Vagina (tissue), 2 donors: ENCODE measurements at places on chromosomes 1 and 21.

DNA sequence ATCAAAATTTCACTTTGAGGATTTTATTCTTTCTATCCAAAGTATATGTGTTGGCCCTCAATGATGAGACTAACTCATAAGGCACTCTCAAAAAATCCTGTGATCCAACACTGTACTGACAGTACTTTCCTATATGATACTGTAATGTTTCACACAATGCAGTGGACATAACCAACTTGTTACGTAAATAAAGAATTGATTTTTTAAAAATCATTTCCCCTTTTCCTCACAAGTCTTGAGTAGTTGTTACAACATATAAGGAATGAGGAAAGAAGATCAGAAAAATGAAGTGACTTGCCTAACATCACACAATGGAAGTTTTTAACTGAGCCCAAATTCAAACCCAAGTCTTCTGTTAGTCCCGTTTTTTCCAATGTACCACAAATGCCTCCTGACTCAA is 17.2 kb downstream of the PTP4A2 start:
- DNase-seq = no peak

DNA sequence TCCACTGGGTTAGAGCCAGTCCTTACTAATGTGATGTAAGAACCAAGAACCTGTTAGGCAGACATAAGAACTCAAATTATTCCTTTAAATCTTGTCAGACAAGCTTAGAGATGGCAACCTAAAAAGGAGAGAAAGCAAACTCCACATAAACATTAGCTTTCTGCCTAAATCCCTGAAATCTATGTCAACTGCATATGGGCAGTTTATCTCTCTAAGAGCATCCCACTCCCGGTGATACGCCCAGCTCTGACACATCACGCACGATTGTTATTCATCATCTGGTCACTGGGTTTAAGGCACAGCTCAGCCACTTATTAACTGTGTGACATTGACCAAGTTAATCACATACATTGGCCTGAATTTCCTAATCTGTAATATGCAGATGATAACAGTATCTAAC is 323.7 kb downstream of the HHIPL2 start:
- DNase-seq = no peak

- no peak for DNase-seq
Observed at GRCh38 chr1:38009088-38009840, 3.3 kb upstream of the UTP11 start.

- DNase-seq = no peak
Observed at GRCh38 chr1:61935516-61935915, 193.2 kb downstream of the PATJ start.

DNA sequence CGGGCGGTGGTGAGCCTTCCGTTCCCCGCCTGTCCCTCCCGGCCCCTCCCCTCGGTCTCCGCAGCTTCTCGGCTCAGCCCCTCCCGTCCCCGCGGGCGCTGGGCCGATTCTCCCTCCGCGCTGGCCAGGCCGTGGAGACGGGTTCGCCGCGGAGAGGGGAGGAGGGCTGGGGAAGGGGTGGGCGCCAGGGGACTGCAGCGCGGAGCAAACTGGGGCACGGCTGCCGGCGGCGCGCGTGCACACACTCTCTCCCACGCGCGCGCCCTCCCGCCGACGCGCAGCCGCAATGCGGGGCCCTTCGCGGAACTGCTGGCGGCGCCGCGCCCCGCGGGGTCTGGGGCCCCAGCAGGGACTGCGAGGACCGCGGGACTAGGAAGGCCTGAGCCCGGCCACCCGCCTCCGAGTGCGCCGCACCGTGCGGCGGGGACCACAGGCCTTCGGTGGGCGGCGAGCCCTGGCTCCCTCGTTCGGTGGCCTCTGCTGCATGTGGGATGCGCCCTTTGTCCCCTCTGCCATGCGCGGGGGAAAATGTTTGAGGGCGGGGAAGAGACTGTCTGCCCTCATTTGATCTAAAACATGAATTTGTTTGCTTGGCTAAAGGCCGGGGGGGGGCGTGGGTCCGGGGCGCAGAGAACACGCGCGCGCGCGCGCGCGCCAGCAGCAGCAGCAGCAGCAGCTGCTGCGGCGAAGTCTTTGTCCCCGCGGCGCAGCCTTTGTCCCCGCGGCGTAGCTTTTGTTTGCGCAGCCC is 90.7 kb upstream of the VAMP3 start:
- DNase-seq = no peak

GRCh38 chr1:219876798-219877209 is 51.6 kb downstream of the SLC30A10 start:
- DNase-seq = no peak

GRCh38 chr1:234175363-234175762 is 197.9 kb upstream of the COA6 start:
- DNase-seq = no peak

- DNase-seq = no peak
Observed at GRCh38 chr1:207740207-207740606, 11.6 kb upstream of the CD46 start.

DNA sequence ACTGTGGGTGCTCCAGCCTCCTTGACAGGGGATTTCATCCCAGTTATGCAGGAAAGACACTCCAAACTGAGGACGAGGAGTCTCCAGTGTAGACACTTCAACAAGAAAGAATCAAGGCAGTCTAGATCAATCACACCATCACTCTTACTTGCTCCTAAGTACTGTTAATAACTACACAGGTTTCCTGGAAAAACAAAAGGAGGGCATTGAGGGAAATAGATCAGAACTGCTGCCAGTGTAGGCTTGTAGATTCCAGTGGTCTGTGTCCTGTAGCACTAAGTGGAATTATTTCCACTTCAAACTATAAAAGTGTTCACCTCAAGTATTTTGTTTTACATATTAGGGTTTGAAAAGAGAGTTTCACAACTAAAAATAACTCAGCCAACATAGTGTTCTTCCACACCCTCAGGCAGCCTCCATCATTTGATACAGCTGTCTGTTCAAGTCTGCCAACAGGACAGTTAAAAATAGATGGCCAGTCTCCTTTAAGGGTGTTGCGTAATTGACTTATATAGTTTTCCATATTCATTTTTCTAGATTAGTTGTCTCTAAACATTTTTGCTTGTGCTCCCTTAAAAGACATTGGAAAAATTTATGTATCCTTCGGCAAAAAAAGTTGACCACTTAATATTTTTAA is 32.0 kb upstream of the AGL start:
- no peak for DNase-seq

GRCh38 chr21:31128234-31128633 is 90.0 kb upstream of the KRTAP19-8 start:
- no peak for DNase-seq

DNA sequence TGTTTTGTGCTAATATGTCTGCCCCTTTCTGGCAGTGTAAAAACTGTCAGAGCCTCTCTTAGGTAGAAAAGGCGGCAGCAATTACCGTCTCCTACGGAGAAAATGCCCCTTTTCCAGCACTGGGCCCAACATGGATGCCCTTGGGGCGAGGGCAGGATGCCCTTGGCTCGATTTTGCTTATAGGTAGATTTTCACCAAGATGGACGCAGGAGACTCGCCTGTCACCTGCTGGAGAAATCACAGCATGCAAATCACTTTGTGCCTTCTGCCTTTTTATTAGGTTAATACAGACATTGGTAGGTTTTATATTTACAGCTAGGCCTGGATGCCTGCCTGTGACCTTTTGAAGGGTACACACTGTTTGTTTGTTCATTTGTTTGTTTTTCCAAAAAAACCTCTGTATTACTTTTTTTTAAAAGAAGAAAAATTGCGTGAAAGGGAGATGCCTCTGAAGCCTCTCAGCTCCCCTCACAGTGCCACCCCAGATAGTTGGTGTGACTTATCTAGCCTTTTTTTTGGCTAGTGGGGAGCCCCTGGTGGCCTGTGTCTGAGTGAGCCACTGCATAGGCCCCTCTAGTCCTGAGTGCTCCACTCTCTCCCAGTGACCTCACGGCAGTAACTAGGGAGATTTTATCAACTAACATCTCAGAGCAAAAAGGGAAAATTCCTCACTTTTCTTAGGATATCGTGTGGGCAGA is 2.5 kb downstream of the ATP1B1 start:
- DNase-seq = no peak

DNA sequence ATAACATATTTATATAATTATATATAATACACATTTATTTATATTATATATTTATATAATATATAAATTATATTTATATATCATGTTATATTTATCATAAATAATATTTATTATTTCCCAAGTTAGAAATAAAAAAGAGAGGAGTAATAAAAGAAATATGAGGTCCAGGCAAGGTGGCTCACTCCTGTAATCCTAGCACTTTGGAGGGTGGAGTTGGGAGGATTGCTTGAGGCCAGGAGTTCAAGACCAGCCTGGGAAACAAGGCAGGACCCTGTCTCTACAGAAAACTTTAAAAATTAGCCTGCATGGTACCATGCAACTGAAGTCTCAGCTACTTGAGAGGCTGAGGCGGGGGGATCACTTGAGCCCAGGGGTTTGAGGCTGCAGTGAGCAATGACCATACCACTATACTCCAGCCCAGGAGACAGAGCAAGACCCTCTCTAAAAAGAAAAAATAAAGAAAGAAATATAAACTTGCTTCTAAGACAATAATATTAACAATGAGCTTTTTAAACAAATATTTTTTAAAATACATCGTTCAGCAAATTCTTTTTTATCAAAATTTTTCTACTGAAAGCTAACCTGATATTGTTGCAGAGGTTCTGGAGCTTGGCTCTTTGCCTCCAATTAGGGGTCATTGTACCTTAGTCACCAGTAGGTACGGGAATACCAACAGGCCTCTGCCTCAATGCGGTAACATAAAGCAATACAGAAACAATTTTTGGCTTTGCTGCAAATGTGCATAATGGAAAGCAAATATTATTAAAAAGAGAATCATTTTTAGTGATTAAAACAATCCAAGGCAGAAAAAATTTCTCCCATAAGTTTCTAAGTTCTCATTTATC is 290.0 kb downstream of the SETD4 start:
- no peak for DNase-seq

- DNase-seq = no peak
Observed at GRCh38 chr1:176699821-176700220, 236.8 kb downstream of the PAPPA2 start.

GRCh38 chr1:208069317-208069716 is 158.4 kb upstream of the CD34 start:
- no peak for DNase-seq

DNA sequence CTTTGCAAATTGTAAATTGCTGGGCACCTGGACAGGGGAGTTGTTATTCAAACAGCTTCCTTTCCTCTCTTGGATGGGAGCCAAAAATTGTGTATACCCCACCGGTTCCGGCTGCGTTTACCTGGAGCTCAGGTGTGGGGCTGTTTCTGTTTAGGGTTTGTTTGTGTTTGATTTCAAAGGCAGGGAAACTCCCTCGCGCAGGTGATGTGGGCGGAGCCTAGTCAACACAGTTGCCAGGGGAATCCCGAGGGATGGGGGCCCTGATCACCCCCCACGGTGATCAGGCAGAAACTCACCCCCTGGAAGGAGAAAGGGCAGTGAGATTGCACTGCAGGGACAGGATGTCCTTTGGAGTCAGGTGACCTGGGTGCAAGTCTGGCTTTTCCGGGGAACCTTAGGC is 28.3 kb downstream of the CDCP2 start:
- no peak for DNase-seq

DNA sequence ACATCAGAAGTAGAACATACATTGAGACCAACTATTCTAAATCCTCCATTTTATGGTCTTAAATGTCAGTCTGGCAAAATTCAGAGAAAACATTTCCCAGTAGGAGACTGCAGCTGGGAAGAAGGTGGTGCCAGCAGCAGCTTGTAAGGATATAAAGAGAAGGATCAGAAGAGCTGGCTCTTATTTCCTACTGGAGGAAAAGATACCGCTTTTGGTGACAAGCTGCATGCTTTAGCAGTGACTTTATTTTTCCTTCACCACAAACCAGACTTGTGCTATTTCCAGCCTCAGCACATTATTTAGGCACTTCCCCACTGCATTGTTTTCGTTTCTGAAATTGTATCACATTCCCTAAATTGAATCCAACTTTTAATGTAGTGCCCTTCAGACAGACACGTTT is 28.4 kb downstream of the RNF11 start:
- no peak for DNase-seq

DNA sequence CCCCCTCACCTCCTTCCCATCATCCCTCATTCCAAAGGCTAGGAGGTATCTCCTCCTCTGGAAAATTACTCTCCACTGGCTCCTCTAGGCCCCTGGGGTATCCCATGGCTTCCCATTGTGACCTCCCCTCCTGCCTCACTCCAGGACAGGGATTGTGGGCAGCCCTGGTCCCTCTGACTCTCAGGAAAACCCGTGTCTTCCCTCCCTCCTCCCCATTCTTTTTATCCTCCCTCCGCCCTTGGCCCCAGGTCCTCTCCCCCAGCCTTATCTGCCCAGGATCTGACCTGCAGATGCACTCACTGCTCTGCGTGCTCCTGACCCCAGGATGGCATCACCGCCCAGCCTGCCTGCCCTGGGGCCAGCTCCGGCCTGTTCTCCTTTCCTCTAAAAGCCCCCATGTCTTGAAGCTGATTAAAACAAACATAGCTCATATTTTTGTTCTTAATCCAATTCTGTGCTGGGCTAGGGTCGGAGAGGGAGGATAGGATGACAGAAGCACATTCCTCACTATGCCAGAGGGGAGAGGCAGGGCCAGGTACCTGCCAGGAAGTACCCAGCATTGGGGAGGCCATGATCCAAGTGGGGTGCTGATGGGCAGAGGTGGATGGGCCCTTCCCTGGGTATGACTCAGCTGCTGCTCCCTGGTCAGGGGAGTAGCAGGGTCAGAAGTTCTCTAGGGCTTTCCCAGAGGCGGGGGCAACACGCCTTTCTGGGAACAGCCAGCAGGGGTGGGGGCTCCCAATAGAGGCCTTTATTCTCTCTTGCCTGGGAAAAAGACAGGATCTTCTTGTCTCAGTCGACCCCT is 13.8 kb upstream of the UBL4B start:
- DNase-seq = no peak

- DNase-seq = no peak
Observed at GRCh38 chr1:221815660-221816059, 73.8 kb upstream of the DUSP10 start.

DNA sequence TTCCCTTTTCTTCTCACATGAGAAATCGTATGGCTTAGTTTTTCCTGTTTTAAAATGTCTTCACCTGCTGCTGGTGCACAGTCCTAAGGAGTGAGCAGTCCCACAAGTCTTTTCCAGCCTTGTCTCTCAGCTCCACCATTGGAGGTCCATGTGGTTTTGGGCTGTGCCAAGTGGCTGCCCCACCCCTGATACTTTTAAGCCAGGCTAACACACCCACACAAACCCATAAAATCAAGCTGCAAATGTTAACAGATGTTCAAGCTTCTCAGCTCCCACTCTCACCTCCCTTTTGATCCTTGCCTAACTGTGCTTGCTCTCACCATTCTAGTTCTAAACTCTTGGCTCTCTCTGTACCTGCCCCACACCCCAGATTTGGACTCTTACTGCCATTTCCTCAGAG is 74.5 kb upstream of the COL24A1 start:
- no peak for DNase-seq

DNA sequence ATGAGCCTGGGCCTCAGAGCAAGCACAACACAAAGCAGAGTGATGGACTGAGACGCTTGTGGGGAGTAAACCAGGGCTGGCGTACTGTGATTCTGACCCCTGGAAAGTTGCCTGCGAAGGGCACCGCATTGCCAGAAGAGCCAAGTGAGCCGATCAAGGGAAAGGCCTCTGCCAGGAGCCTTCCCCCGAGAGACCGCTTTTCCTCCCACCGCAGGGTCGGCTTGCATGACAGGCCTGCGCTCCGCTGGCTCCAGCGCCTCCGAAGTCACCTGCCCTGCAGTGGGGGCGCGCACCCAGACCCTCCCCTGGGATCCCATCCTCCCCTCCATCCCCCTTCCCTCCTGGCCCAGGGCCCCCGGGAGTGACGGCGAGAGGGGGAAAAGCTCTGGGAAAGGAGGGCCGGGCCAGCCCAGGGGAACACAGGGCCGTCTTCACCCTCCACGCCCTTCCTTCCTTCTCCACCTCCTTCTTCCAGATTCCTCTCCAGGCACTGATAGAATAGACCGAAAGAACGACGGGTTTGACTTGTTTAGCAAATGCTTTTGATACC is 165.0 kb downstream of the TRIM33 start:
- peak; percentile 61 for DNase-seq

- DNase-seq = no peak
Observed at GRCh38 chr1:210400043-210400840, 71.5 kb downstream of the HHAT start.
